ENCODE measurements at places on chromosomes 16 and 17.

GRCh38 chr17:43020789-43021740 lies 1.1 kb downstream of the VAT1 start:
- peak; percentile 89 for DNase-seq

GRCh38 chr17:20852239-20852989 lies 190.4 kb downstream of the USP22 start:
- no peak for DNase-seq

DNA sequence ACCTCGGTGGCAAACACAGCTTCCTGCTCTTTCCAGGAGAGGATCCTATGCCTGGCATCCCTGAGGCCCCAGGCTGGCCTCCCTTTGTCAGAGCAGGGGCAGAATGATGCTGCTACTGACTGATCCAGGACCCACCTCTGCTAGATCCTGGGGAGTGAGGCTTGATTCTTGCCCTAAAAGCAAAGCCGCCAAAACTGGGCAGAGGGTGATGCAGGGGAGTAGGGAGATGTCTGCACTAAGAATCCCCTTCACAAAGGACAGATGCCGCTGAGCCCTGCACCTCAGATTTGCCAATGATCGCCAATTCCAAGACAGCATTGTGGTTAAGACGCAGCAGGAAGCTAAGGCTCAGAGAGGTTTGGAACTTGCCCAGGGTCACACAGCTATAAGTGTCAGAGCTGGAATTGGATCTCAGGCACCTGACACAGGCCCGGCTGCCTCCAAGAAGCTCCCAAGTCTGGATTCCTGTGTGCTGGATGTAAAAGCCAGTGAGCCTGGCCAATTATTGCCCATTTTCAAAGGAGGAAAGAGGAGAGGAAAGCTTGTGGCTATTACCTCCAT lies 60.7 kb upstream of the TNRC6C start:
- DNase-seq, result no peak

GRCh38 chr16:51159865-51160264 lies 8.8 kb upstream of the SALL1 start:
- no peak for DNase-seq

DNA sequence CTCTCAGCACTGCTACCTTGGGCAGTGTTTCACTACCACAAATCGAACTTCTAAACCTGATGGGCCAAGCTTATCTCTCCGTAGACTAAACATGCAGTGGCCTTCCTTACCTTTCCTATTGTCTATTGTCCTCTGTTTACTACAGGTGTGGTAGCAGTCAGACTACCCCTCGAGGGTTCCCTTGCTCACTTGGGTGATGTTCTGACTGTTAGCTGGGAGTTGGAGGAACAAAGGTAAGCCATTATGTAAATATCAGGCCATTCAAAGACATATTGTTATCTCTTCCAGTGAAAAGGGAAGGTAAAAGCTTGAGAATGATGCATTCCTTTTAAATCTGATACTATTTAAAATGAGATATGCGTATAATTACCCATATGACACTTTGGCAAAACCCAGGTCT lies 828.3 kb upstream of the EEF2KMT start:
- DNase-seq, result no peak

DNA sequence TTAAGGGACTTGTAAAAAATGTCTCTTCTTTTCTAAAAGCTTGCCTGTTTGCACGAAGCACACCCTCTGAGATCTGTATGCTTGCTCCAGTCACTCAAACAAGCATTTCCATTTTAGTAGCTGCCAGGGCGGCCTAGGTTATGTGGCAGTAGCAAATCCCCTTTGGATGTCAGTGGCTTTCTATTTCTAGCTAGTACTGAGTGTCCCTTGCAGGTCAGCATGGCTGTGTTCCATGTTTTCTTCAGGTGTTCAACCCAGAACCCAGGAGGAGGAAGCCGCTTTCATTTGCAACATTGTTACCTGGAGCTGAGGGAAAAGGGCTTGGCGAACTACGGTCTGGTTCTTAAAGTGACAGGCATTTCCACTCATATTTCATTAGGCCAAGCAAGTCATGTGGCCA lies 36.4 kb downstream of the FOXL1 start:
- DNase-seq, result no peak

DNA sequence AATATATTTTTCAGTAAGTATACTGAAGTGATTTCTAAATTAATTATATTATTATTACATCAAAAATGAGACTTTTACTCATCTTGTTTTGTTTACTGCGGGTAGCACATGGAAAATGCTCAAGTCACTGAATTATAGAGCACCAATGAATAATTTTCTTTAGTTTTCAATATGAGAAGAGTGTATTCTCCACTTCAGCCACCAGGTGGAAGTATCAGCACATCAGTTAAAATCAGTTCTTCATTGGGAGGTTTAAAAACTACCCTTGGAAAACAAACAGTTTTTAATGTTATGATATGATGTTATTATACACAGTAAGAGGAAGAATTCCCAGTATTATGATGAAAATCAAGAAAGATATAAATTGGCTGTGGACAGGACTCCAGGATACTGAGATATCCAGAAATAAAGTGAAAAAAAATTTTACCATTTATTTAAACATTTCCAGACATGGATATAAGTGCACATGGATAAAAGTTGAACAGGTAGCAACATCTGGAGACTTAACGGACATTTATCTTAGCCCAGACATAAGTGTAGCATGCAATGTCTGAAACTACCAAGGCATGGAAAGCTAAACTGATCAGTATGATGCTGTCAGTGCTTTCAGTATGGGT lies 467.3 kb downstream of the KCNJ2 start:
- no peak for DNase-seq

DNA sequence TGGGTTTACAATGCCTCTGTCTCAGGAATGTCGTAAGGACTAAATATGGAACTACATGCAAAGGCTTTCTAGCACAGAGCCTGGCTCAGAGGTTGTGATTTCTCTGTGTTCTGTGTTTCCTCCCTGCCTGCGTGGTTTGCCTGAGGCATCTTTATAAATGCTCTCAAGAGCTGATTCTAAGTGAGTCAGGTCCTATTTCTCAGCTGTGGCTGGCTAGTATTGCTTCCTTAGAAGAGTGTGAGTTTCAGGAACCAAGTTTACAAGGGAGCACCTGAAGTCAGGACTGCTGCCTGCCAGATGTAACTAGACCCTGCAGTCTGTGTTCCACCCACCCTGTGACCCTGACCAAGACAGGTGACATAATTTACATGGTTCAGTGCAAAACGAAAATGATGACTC lies 8.0 kb upstream of the CCL1 start:
- DNase-seq, result no peak
